Esophagus mucosa (tissue), 1 donor: ENCODE measurements at places on chromosomes 16 and 17.
A peak's percentile ranks its signal among the peaks of the same experiment; 100 is the strongest.

- ATAC-seq: peak; percentile 1
Observed at GRCh38 chr17:44097110-44097958, 26.1 kb downstream of the HDAC5 start.

- ATAC-seq: peak; percentile 92
Observed at GRCh38 chr16:1913327-1914083, 4.7 kb downstream of the HS3ST6 start.

- ATAC-seq: no peak
Observed at GRCh38 chr16:51383909-51384308, 232.8 kb upstream of the SALL1 start.

DNA sequence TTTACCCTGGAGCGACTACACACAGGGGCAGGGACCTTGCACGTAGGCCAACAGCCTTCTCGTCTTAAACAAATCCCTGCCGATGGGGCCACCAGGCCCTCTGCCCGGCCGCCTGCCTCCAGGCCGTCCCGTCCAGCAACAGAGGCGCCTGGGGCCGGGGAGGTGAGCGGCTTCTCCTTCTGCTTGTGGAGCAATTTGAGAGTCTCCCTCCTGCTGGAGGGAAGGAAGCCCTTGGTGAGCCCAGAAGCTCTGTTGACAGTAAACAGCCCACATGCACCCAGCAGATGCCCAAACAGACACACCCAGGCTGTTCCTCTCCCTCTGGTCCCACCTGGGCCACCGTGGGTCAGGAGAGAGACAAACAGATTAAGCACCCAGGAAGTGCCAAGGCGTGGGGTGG lies 8.1 kb downstream of the SLC43A2 start:
- no peak for ATAC-seq

DNA sequence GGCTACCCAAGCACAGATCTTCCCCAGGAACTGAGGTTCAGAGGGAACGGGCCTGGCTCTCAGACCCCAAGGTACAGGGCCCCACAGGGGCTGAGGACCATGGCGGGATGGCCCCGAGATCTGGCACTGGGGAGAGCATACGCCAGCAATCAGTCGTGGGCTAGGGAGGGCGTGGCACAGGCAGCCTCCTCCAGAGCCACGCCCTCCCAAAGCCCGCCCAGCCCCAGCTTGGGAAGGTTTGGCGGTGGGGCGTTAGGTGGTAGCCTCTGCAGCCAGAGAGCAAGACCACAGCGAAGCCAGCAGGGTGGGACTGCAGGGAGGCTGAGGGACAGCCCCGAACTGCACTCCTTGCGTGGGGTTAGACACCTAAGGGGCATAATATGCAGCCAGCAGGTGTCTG lies 11.6 kb downstream of the WNT9B start:
- no peak for ATAC-seq

DNA sequence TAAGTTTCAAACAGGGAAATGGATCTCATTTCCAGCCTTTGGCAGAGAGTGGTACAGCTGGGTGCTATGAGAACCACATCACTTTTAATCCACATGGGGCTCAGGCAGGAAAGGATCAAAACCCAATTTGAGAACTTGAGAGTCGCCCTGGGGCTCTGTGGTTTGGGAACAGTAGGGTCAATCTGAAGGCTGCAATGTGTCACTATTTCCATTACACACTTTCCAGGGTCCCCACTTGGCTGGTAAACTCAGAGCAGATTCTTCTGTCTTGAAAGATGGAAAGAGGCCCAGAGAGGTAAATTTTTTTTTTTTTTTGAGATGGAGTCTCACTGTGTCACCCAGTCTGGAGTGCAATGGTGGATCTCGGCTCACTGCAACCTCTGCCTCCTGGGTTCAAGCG lies 6.7 kb upstream of the HIGD1B start:
- ATAC-seq: no peak

DNA sequence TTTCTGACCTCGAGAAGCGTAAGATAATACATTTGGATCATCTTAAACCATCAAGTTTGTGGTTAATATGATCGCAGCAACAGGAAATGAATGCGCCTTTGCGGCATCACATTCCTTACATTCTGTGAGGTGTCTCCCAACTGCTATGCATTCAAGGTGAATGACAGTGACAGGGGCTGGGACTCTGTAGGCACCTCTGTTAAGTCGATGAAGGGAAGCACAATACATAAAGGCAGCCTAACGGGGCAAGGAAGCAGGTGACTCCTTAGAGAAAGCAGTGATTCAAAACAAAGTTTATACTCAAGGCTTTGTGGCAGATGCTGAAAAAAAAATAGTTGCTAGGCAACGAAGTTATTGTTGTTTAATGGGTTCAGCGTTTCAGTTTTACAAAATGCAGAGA lies 21.6 kb upstream of the EVPL start:
- no peak for ATAC-seq

DNA sequence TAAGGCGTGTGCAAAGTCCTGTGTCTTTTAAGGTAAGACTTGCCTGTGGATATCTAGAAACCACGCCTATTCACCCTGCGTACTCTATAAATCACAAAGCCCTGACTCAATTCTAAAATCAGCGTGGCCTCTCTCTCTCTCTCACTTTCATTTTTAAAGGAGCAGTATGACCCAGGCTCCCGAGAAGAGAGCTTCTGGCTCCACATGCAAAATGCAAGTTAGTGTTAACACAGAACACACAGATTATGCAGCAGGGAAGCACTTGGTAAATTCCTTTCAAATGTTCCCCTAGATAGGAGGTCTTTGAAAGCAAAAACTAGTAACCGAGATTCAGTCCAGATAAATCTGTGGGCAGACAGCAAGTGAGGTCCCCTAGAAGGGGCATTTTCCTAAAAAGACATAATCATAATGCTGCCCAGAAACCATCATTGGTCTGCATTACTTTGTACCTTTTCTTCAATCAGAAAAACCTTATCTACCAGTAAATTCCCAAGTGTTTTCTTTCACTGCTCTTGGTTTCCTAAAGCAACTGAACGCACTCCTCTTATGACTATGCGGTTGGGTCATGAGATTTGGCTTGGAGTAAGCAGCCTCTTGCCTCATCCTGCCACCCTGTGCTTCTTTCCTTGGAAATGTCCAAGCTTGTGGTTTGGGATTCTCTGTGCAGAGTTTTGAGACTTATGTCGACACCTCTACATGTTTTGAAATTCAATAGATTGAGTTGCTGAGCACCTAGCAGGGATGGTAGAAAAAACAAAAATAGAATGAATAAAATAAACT lies 31.7 kb upstream of the KCNJ2 start:
- ATAC-seq: peak; percentile 93
